Fibroblast of skin of back (primary cell): ENCODE measurements at places on chromosomes 3 and 15.

- DNase-seq: peak; percentile 47
Measured at GRCh38 chr3:105539897-105540296, 173.2 kb downstream of the ALCAM start.

GRCh38 chr3:143812481-143812880 is 35.8 kb downstream of the SLC9A9 start:
- no peak for DNase-seq

DNA sequence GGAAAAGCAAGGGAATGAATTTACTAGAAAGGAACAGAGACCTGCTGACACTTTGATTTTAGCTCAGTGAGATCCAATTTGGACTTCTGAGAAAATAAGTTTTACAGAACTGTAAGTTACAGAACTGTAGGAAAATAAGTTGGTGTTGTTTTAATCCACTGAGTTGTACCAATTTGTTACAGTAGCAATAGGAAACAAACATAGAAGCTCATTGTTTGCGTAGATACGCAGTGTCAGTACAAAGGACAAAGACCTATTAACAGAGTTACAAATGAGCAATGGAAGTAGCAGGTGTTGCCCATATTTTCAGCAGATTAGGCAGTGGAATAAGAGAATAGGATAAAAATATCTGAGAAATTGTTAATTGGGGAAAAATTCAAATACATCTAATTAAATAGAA is 385.8 kb upstream of the CNTN6 start:
- no peak for DNase-seq

DNA sequence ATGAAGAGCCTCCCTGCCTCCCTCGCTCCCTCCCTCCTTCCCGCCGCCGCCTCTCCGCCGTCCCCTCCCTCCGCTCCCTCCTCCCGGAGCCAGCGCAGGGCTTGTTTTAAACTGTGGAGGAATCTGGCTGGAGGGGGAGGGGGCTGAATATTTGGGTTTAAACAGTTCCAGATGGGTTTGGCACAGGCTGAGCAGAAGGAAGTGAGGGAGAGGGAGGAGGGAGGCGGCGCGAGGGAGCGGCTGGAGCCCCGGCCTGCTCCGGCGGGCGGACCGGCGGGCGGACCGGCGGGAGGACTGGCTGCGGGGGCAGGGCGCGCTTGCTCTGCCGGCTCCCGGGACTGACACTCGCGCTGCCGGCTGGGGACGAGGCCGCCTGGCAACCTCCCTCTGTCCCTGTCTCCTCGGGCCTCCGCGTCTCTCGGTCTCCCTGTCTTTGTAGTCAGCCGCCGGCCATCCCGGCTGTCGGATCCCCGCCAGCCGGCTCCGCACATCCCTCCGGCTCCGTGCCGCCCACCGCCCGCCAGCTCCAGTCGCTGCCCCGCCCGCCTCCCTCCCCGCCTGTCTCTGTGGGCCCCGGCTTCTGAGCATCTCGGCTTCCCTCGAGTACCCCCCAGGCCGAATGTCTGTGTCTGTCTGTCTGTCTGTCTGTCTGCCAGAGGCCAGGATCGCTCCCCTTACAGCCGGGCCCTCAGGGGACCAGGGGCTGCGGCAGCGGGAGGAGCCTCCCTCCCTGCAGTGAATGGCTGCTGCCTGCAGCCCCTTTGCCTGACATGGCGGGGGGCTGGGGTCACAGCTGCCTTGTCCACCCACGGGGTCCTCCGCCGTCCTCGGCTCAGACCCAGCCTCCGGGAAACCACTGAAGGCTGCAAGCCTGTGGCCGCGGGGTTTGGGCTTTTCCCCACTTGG is 7.6 kb downstream of the EPHB3 start:
- peak; percentile 99 for DNase-seq

- peak; percentile 42 for DNase-seq
Measured at GRCh38 chr15:45187894-45188830, at the start of gene SHF. Gene SHF (minus strand): TSS chr15:45187966. CDS start chr15:45187951, 15 bp downstream.

GRCh38 chr3:61848885-61849284 is 287.5 kb downstream of the PTPRG start:
- DNase-seq: peak; percentile 72

- peak; percentile 39 for DNase-seq
Measured at GRCh38 chr15:35724626-35725025, 178.7 kb upstream of the DPH6 start.

GRCh38 chr15:63083044-63083443 is 38.6 kb upstream of the LACTB start:
- DNase-seq: no peak
